ENCODE measurements at places on chromosomes 3 and 15. TPM values are rescaled to one million over a fixed set of nuclear protein-coding genes. Genes with fewer than 3 reads are reported as not detected.

The ILDR1 gene
- not detected for polyA plus RNA-seq

The RAB27A gene
- polyA plus RNA-seq: 3.0 TPM

The TERC gene
- not detected for polyA plus RNA-seq

The NGRN gene
- 56.5 TPM for polyA plus RNA-seq

The TLR9 gene
- 0.06 TPM for polyA plus RNA-seq

The LIPC gene
- 0.22 TPM for polyA plus RNA-seq

The SMAD6 gene
- polyA plus RNA-seq: 6.6 TPM

The A4GNT gene
- polyA plus RNA-seq: not detected

The SLC24A5 gene
- polyA plus RNA-seq: not detected

The ADAMTSL3 gene
- 1.6 TPM for polyA plus RNA-seq

GRCh38 chr3:55434789-55435188 lies 52.3 kb downstream of the WNT5A start:
- no peak for DNase-seq

GRCh38 chr3:86792316-86792715 lies 198.6 kb downstream of the VGLL3 start:
- DNase-seq: no peak

- DNase-seq: peak; percentile 36
Observed at GRCh38 chr3:114627770-114628169, 333.9 kb downstream of the TIGIT start.

- DNase-seq: no peak
Observed at GRCh38 chr3:115156046-115156654, 9.1 kb upstream of the ZBTB20 start.

- DNase-seq: peak; percentile 39
Observed at GRCh38 chr3:10992017-10992942, at the start of gene SLC6A1. TSS of gene SLC6A1 (plus strand) at chr3:10992748. CDS start at chr3:11017212, 24,464 bp downstream.

- no peak for DNase-seq
Observed at GRCh38 chr15:89749526-89749925, 1.5 kb downstream of the MESP1 start.

DNA sequence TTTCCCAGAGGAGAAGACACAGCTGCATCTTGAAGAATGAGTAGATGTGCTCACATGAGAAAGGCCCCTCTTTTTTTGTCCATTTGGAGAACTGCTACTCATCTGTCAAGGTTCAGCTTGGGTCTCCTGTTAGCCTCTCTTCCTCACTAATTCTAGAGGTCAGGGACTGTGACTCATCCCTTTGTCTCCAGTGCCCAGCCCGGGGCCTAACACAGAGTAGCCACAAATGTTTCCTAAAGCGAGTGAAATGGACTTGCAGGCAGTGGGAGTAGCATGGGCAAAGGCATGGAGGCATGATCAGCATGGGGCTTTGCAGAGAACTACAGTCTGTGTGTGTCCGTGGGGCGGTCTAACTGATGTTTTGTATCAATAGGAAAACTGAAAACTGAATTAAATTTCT lies 33.9 kb upstream of the MRPS22 start:
- DNase-seq: no peak

DNA sequence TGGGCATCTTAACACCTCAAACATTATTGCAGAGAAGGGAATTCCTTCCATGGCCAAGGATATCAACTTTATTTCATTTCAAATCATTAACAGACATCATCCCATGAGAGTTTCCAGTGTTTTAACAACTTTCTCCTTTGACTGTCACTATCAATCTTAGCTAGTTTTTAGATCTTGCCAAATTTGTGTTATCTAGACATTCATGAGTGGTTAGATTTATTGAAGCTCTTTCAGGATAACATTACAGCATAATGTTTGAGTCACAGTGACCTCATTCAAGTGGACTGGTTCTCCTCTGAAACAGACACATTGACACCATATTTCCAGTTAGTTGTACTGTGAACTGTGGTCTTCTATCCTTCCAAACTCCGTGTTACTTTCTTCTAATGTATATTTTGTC lies 8.6 kb upstream of the TNFAIP8L3 start:
- no peak for DNase-seq

- DNase-seq: no peak
Observed at GRCh38 chr15:80325206-80325605, 73.2 kb upstream of the CTXND1 start.

GRCh38 chr3:14491396-14492190 lies 48.5 kb downstream of the GRIP2 start:
- no peak for DNase-seq

DNA sequence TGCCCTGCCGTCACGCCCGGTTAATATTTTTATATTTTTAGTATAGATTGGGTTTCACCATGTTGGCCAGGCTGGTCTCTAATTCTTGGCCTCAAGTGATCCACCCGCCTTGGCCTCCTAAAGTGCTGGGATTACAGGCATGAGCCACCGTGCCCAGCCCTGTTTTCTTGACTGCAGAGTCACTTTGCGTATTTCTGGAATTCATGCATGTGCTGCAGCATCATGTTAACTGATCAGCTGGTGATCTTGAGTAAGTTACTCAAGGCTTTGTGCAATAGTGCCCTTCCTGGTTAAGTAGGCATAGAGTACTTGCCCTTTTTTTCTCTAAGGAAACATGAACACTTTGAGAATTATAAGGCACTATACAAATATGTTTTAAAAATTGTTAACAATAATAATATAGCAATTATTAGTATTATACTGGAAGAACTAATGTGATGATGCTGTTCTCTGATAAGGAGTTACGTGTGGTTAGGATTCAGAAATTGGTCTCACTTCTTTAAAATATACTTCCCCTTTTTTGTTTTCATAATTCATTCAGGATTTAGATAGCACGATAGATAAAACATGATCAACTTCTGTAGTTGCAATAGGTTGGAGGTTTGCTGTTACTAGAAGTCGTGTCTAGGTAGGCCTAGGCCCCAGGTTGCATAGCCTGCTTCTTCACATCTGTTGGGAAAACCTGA lies 33.6 kb downstream of the GPR171 start:
- DNase-seq: no peak

GRCh38 chr3:35772381-35773015 lies 133.2 kb downstream of the ARPP21 start:
- no peak for DNase-seq

- DNase-seq: no peak
Observed at GRCh38 chr3:155320934-155321333, 27.5 kb upstream of the STRIT1 start.

GRCh38 chr3:171379281-171379680 lies 80.9 kb downstream of the TNIK start:
- DNase-seq: no peak

- no peak for DNase-seq
Observed at GRCh38 chr15:71678191-71678590, 132.2 kb upstream of the NR2E3 start.

GRCh38 chr15:79540551-79540950 lies 108.4 kb downstream of the MINAR1 start:
- DNase-seq: no peak

DNA sequence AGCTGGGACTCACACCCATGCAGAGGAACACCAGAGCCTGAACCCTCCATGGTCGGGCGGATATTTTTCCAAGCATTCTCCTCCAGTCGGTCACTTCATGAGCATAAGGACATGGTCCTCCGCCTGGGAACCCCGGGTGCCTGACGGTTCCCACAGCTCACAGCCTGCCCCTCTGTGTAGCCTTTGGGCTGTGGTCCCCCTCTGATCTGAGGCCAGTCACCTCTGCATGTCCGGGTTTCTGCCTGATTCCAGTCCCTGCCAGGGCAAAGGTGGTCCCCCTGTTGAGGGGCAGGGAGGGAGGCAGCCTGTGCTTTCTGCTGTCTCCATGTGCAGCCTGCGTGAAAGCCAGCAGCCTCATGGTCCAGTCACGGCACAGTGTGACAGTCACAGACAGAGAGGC lies 76.6 kb upstream of the KLF13 start:
- DNase-seq: no peak

DNA sequence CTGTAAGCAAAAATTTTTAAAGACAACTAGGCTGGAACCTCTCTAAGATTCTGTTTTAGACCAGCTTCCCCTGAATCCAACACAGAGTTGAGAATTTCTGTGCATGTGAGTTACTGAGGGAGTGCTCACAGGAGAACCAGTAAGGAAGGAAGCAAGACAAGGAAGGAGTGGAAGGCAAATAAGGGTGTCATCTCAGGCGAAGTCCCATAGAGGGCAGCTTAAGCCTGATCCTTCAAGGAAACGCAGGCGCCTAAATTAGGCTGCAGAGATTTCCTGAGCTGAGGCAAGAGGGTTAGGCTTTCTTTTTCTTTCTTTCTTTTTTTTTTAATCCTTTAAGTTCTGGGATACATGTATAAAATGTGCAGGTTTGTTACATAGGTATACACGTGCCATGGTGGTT lies 36.2 kb upstream of the COL6A6 start:
- no peak for DNase-seq

DNA sequence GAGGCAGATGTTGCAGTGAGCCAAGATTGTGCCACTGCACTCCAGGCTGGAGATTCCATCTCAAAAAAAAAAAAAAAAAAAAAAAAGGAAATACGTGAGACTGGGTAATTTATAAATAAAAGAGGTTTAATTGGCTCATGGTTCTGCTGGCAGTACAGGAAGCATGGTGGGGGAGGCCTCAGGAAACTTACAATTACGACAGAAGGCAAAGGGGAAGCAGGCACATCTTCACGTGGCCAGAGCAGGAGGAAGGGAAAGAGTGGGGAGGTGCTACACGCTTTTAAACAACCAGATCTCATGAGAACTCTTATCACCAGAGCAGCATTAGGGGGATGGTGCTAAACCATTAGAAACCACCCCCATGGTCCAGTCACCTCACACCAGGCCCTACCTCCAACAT lies 138.2 kb upstream of the IL12A start:
- DNase-seq: no peak

All from heart right ventricle (tissue), 16 donors.